ENCODE measurements at places on chromosomes 6 and 20. TPM values are rescaled to one million over a fixed set of nuclear protein-coding genes. Genes with fewer than 3 reads are reported as not detected.

DNA sequence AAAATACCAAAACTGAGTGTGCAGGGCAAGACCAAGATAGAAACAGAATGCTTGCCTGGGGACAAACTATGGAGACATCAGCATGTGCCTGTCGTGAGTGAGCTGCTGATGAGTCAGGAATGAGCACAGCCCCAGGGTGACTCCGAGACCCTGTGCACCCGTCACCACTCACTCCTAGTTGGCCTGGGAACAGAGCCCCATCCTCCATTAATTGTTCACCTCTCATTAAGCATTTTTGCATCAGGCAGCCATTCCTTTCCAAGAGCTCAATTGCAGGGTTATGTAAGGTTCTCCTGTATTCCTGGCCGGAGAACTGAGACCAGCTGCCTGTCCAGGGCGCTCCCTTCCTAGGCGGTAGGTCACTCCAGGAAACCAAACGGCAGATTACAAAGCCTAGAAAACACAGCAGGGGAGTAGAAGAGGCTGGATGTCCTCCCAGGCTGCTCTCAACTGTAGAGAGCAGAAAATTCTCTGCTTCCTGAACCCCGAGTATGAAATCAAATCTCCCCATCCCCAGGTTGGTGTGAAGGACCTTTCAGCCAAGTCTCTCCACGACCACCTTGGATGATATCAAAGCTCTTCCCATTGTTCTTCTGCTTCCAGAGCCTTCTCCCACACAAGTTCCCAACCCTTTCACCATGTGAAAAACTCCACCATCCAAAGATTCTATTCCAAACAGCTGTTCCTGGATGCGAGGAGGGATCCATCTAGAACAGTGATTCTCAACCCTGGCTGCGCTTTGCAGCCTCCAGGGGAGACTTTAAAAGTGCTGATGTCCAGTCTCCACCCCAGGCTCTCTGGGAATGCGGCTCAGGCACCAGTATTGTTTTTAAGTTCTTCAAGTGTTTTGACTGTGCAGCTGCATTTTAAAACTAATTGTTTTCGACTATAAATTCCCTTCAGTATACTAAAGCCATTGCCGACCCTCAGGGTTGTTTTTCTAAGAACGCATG, 532.6 kb upstream of the JARID2 start:
- no peak overlapping the region for H3K4me3 ChIP-seq
- no peaks in the 10 kb centered on the region for H3K27me3 ChIP-seq
- no peak for DNase-seq
- peaks cover 7% of the 10 kb centered on the region for H3K4me1 ChIP-seq
- no peak overlapping the region for H3K27ac ChIP-seq
- H3K36me3 ChIP-seq, result no peaks in the 10 kb centered on the region

DNA sequence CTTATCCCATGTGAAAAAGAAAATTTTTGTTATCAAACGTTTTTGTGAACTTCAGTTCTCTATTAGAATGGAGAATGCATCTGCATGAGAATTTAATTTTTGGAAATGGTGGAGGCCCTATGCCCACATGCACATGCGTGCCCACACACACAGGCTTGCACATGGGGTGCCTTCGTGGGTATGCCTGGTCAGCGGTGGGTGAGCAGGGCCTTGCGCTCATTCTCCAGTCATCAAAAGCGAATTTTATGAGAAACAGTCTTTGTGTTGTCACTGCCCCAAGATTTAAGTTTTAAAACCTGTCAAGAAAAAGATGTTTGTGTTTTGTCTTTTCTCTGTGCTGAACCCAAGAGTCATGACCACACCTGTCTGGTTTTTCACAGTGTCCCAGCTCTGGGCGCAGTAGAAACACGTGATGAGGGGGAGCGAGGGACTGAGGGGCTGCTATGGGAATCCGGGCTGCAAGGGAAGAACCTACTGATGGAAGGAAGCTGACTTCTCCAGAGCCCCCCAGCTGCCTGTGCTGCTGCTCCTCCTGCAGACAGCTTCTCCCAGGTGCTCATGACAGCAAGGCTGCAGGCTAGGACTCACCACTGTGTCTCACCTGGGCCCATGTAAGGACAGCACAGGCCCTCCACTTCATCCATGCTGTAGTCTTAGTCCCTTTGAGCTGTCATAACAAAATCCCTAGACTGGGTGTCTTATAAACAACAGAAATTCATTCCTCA, 153.6 kb downstream of the SYCP2 start:
- DNase-seq, result no peak
- H3K27ac ChIP-seq, result no peak overlapping the region
- H3K4me1 ChIP-seq, result no peaks in the 10 kb centered on the region
- no peaks in the 10 kb centered on the region for H3K27me3 ChIP-seq
- no peaks in the 10 kb centered on the region for H3K36me3 ChIP-seq
- no peak overlapping the region for H3K4me3 ChIP-seq

GRCh38 chr6:11634948-11635347, 97.4 kb downstream of the TMEM170B start:
- no peak overlapping the region for H3K27ac ChIP-seq
- H3K36me3 ChIP-seq, result no peaks in the 10 kb centered on the region
- no peak overlapping the region for H3K4me3 ChIP-seq

DNA sequence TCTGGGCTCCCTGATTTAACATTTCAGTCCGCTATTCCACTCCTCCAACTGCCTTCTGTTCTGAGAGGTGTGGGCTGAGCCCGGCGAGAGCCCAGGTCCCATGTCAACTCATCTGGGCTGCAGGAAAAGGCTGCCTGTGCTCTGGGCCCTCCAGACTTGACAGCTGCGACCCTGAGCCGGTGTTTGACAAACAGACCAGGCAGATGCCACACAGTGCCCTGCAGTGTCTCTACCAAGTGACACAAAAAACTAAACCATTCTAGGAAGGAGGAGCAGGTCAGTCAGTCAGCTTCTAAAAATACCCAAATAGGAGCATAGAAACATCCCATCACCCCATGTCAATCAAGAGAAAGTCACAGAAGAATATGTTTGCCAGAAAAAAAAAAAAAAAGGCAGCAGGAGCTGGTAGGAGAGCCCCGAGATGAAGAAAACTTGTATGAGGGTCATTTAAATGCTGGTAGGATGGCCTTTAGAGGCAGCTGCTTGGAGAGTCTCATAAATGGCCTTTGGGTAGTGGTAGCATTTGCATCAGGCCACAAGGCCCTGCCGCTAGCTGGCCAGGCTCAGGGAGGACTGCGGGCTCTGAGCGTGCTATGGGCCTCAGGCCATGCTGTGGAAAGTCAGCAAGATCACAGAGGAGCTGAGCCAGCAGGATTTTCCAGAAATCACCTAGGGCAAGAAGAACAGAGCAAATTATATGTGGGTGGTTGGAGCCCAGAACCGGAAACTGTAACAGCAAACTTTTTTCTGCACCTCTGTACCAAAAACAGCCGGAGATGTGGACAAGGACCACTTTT, 36.6 kb upstream of the GFOD1 start:
- H3K27ac ChIP-seq, result no peak overlapping the region
- H3K4me3 ChIP-seq, result no peak overlapping the region
- H3K27me3 ChIP-seq, result no peaks in the 10 kb centered on the region
- DNase-seq, result no peak
- H3K36me3 ChIP-seq, result no peaks in the 10 kb centered on the region
- H3K4me1 ChIP-seq, result peaks cover 25% of the 10 kb centered on the region

GRCh38 chr20:35010405-35011192, 54.9 kb downstream of the MYH7B start:
- peaks cover 97% of the 10 kb centered on the region for H3K36me3 ChIP-seq
- peaks cover 12% of the 10 kb centered on the region for H3K4me1 ChIP-seq
- DNase-seq, result peak; percentile 52
- H3K27ac ChIP-seq, result no peak overlapping the region
- H3K27me3 ChIP-seq, result no peaks in the 10 kb centered on the region

TAF4 gene
- total RNA-seq, result 19.6 TPM

MRS2 gene
- 21.3 TPM for total RNA-seq

NHLRC1 gene
- total RNA-seq, result 2.3 TPM
